ENCODE measurements at places on chromosomes 5 and 9. TPM values are rescaled to one million over a fixed set of nuclear protein-coding genes. Genes with fewer than 3 reads are reported as not detected.

Gene SOX30
- total RNA-seq = 0.23 TPM

Gene CLIC3
- total RNA-seq = 2.4 TPM

Gene ADAMTSL1
- 2.8 TPM for total RNA-seq

Gene TAF11L2
- total RNA-seq = not detected

Gene GLT6D1
- total RNA-seq = not detected

Gene SPINK13
- total RNA-seq = 0.58 TPM

Gene TTLL11
- 0.75 TPM for total RNA-seq

Gene TRAPPC13
- 18.3 TPM for total RNA-seq

Gene CARD19
- total RNA-seq = 85.2 TPM

Gene TAF11L10
- not detected for total RNA-seq

Gene ANKRD20A1
- 0.17 TPM for total RNA-seq

Gene SAP30L
- 9.1 TPM for total RNA-seq

Gene FANCC
- 5.6 TPM for total RNA-seq

Gene KIF24
- total RNA-seq = 5.2 TPM

Gene DMRTA1
- total RNA-seq = 0.14 TPM

Gene ACTBL2
- 2.2 TPM for total RNA-seq

Gene HCN1
- not detected for total RNA-seq

Gene FAM221B
- not detected for total RNA-seq

Gene ADAMTS2
- 0.29 TPM for total RNA-seq

Gene OBP2B
- not detected for total RNA-seq

Gene TGFBI
- 371 TPM for total RNA-seq

Gene SPATA31A3
- total RNA-seq = not detected

Gene PKD2L2
- total RNA-seq = not detected

Gene CTSL
- 80.9 TPM for total RNA-seq

Gene WDR38
- total RNA-seq = not detected

Gene CARTPT
- total RNA-seq = not detected

Gene ABL1
- 45.4 TPM for total RNA-seq

Gene GAPT
- total RNA-seq = not detected

Gene GDNF
- 0.23 TPM for total RNA-seq

Gene RGS7BP
- not detected for total RNA-seq

Gene PIP5K1B
- not detected for total RNA-seq

Gene PRLR
- total RNA-seq = 0.35 TPM

Gene IFNA17
- total RNA-seq = not detected

Gene TMEM174
- not detected for total RNA-seq

Gene SCGB3A2
- total RNA-seq = not detected

Gene GABRG2
- total RNA-seq = not detected

Gene NNT
- 36.5 TPM for total RNA-seq

Gene SLC36A2
- not detected for total RNA-seq

Gene SLC6A7
- not detected for total RNA-seq

Gene KIF4B
- total RNA-seq = not detected

Gene DAPK1
- 45.5 TPM for total RNA-seq

Gene GLRA1
- not detected for total RNA-seq

Gene SNCB
- total RNA-seq = 0.17 TPM

Gene ST8SIA4
- total RNA-seq = 0.72 TPM

Gene FOXD4L6
- not detected for total RNA-seq

Gene CCIN
- total RNA-seq = not detected

Gene CNTFR
- total RNA-seq = not detected

Gene SVEP1
- 0.29 TPM for total RNA-seq

Gene SLC4A9
- not detected for total RNA-seq

Gene ZNF454
- total RNA-seq = 1.7 TPM

Gene COL5A1
- total RNA-seq = 16.0 TPM
